ENCODE measurements at places on chromosomes 3 and 15.

GRCh38 chr3:10160925-10161324 is 3.8 kb upstream of the IRAK2 start:
- DNase-seq: no peak

DNA sequence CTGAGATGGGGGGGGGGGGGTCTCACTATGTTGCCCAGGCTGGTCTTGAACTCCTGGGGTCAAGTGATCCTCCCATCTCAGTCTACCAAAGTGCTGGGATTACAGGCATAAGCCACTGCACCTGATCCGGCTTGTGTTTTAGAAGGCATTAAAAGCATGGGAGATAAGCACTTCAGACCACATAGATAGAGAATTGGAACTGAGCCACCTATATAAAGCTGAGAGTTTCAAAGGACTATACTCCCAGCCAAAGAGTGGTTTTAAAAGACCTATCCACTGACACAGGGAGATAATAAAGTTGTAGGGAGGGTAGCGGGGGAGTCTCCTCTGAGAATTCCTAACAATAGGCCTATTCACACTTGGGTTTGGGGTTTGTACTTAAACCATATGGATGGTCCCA is 34.8 kb downstream of the DENND4A start:
- DNase-seq: no peak

GRCh38 chr15:67035886-67036285 is 29.5 kb upstream of the SMAD3 start:
- DNase-seq: no peak

DNA sequence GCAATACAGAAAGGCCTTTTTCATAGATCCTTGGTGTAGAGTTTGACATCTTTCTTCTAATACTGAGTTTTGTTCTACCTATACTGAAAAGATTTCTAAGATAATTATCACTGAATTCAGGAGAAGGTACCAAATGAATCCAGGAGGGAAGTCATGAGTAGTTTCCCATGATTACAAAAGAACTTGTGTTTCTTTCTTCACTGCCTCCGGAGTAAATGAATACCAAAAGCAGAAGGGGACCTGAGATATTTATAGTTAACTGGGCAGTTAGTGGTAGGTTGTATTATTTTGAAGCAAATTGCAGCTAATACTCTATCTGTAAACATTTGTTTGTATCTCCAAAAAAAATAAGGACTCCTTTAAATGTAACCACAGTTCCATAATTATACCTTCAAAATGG is 175.4 kb downstream of the SUCNR1 start:
- no peak for DNase-seq

GRCh38 chr3:177611752-177612334 is 414.6 kb upstream of the TBL1XR1 start:
- DNase-seq: no peak

- DNase-seq: no peak
Observed at GRCh38 chr3:42906848-42907183, 874 bp downstream of the ZNF662 start.

GRCh38 chr3:71647751-71648150 is 64.2 kb upstream of the FOXP1 start:
- DNase-seq: no peak

GRCh38 chr3:69292185-69292584 is 93.7 kb downstream of the FRMD4B start:
- no peak for DNase-seq

DNA sequence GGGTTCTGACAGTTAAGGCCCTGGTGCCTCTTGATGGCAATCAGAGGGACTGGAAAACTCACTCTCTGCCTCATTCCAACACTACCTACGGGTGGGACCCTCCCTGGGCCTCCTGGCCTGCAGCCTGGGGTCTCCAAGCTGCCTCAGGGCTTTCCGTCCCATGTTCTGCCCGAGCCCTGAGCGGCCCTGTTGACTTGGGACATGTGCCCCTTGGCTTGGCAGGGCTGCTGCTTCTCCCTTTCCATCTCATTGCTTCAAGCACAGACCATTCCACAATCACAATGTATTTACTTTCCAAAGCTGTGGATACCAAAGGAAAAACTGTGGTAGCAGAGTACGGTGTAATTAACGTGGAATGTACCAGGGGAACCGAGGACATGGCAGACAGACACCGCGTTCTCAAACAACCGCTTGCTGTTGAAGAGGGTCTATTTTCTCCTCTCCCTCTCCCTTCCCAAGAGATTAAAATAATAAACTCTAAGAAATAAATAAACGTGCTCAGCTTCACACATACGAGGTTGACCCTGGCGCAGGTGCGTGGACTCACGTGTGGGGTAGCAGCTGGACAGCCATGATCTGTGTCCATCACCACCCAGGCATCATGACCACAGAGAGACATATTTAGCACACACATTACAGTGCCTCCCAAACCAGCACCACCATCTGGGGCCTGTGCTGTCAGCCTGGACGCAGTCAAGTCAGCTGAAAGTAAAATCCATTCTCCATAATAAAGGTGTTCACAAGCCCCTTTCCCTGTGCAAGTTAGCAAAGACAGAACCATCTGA is 172.0 kb downstream of the XXYLT1 start:
- DNase-seq: no peak

- no peak for DNase-seq
Observed at GRCh38 chr3:32420126-32421038, 28.7 kb downstream of the CMTM7 start.

- DNase-seq: no peak
Observed at GRCh38 chr3:152190636-152191183, 78.0 kb upstream of the MBNL1 start.

DNA sequence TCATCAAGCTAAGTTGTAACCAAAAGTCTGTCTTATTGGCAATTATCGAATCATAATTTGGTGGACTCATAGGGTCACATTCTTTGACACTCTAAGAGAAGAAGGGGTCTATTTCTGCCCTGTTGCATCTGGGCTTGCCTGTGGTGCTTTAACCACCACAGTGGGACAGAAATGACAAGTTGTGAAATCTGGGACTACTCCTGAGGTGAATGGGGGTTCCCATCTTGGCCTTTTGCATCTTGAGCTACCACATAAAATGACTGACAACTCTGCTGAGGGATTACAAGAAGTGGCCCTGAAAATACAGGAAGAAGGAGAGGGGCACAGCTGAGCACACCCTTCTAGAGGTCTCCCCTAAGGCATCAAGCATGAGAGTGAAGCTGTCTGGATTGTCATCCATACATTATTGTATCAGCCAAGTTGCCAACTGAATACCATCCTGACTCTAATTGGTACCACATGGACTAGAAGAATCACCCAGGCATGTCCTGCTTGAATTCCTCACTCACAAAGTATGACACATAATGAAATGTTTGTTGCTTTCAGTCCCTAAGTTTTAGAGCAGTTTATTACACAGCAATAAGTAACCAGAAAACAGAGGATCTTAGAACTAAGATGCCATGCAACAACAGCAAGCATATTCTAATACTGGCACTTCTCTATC is 306.5 kb downstream of the ROBO1 start:
- no peak for DNase-seq

DNA sequence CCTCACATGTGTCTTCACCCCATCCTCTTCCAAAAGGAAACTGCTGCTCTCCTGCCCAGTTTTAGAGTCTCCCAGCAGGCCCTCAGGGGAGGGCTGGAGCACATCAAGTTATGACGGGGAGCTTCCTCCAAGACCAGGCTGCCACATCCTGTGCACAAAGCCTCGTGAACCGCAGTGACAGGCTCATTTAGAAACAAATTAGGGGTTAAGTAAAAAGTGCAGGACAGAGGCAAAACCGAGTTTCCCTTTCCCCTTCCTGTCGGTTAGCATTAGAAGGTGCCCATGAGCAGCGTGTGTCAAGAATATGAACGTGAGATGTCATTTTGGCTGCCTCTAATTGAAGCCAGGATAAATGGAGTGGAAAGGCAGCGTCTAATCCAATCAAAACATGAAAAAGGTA is 199.7 kb downstream of the ARRDC4 start:
- peak; percentile 16 for DNase-seq

DNA sequence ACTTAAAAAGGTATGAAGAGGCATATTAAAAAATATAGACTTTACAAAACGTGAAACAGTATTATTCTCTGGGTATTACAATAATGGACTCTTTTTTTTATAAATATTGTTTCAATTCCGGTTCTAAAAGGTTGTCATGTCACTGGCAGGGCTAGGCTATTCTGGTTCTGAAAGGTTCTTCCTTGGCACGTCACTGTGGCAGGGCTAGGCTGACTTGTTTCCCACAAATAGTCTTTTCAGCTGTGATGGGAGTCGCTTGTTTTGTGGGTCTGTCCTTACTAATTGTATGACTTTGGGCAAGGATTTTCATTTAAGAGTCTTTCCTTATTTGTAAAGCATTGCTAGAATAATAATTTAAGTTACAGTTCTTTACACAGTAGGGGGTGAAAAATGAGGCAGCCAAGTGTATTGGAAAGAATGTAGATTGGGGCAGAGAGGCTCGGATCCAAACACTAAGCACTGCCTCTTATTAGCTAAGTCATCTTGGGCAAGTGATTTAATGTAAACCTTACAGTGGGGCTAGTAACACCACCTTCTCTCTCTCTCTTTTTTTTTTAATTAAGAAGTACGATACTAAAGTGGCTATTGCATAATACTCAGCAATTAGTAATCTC is 12.4 kb upstream of the MELTF start:
- DNase-seq: no peak

DNA sequence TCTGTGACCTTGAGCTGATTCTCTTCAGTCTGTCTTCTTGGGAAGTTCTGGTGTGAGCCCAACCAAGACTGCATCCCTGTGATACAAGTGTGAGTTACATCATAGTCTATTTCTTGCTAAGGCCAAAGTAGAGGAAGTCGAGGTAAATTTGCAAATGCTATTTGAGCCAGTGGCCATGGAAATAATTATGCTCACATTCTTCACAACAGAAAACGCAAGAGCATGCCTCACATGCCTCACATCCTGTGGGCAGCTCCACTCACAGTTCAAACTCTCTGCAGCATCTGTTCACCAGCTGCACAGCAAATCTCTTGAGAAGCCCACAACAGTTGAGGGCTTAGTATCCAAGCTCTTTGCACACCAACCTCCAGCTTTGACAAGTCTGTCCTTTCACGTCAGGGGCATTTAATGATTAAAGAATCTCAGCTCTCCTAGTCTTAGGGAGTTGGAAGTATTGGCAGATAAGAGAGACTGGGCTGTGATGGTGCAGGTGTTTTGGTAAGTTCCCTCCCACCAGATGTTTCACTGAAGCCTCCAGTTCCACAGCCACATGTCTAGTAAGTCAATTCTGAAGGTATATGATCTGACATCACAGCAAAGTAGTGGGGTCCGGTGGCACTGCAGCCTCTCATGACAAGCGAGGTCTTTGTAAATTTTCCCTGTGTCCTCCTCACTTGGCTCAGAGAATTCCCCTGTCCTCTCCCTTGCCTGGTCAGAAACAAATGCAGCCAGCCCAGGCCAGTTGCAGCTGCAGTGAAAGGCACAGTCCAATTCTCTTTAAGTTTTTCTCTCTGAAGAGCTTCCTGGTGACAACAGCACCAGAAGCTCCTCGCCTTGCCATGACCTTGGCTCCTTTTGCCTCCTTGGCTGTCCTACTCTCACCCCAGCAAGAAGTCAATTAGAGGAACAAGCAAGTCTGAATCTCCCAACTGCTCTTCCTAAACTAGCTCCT is 166.1 kb downstream of the SSR3 start:
- DNase-seq: no peak

DNA sequence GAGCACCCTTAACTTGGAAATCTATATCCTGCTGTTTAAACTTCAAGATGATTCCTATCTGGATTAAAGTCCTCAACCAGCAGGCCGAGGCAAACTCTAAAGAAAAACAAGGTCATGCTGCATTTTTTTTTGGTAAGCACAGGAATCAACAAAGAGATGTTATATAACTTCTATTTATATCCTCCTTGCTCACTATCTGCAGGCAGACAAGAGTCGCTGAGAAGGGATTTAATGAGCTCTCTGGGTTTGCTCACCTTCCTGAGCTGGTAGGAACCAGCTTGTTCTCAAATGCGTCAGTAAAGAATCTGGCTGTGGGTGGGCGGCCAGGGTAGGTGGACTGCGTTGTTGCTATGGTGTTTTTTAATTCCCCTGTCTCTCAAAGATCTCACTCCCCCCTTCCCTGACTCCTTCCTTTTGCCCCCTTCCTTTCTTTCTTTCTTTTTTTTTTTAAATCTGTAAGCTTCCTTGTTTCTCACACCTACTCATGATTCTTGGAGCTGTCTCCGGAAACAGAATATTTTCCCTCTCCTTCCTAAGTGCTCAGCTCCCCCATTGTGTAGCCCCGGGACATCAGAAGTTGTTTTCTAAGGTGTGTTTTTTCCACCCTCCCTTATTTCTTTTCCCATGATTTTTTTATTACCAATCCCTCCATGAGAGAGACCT is 228.8 kb upstream of the BHLHE40 start:
- DNase-seq: no peak

GRCh38 chr3:52015438-52016228 is 19.9 kb upstream of the RPL29 start:
- DNase-seq: no peak

DNA sequence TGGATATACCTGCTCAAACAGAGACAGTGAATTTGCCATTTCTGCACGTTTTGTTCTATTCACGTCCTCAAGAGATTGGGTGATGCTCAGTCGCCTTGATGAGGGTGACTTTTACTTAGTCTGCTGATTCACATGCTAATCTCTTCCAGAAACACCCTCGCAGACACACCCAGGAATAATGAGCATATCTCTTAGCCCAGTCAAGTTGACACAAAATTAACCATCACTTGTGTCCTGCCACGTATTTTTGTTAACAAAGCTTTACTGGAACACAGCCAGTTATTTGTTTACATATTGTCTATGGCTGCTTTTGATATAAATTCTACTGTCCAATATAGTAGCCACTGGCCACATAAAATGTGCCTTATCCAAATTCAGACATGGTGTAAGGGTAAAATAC is 218.3 kb downstream of the FHIT start:
- no peak for DNase-seq

GRCh38 chr15:81023483-81024264 is 23.0 kb downstream of the TLNRD1 start:
- no peak for DNase-seq

GRCh38 chr3:114178770-114179368 is at the start of gene DRD3:
Gene DRD3 (minus strand): TSS chr3:114179052. CDS start chr3:114171992, 7,060 bp downstream.
- DNase-seq: no peak

- no peak for DNase-seq
Observed at GRCh38 chr15:72979791-72980190, 72.5 kb upstream of the NEO1 start.

GRCh38 chr15:95108673-95109072 is 877.3 kb downstream of the MCTP2 start:
- DNase-seq: no peak

- no peak for DNase-seq
Observed at GRCh38 chr3:128073807-128074206, 21.6 kb downstream of the SEC61A1 start.

Data from GM12891 (cell line).